ENCODE measurements at places on chromosomes 7 and 10. TPM values are rescaled to one million over a fixed set of nuclear protein-coding genes. Genes with fewer than 3 reads are reported as not detected.

The CYP3A5 gene
- total RNA-seq, result 1.1 TPM

The BTBD16 gene
- total RNA-seq, result 0.09 TPM

The REPIN1 gene
- 40.5 TPM for total RNA-seq

The PTPRE gene
- total RNA-seq, result 0.09 TPM

The TCTN3 gene
- total RNA-seq, result 38.3 TPM

DNA sequence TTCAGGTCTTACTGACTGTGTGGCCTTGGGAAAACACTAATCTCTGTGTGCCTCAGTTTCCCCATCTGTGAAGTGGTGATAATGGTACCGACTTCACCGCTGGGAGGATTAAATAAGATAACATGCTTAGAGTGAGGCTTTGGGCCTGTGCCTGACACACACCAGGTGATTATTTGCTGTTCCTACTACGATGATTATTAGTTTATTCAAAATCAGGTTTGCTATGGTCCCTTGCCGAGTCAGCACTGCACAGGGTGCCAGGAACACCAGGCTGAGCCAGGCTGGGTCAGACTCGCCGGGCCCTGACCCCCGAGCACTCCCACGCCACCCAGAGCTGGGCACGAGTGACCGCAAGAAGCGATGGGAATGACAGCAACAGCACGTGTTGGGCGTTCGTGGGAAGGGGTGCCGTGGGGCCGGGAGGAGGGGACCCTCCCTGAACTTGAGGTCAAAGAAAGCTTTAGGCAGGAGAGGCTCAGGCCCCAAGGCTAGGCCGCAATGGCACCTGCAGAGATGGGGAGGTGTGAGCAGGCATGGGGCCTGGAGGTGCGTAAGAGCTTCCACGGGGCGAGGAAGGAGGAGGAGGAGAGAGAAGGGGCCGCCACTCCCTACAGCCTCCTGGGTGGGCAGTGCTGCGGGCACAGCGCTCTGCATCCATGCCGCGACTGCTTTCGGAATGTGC is 325.4 kb downstream of the DNAJB6 start:
- DNase-seq, result no peak

GRCh38 chr7:38840736-38841460 is 68.1 kb downstream of the VPS41 start:
- peak; percentile 71 for DNase-seq

- DNase-seq, result no peak
Observed at GRCh38 chr10:123958241-123958640, 66.6 kb upstream of the CPXM2 start.

GRCh38 chr7:100169147-100169850 is 882 bp upstream of the GAL3ST4 start:
- no peak for DNase-seq

DNA sequence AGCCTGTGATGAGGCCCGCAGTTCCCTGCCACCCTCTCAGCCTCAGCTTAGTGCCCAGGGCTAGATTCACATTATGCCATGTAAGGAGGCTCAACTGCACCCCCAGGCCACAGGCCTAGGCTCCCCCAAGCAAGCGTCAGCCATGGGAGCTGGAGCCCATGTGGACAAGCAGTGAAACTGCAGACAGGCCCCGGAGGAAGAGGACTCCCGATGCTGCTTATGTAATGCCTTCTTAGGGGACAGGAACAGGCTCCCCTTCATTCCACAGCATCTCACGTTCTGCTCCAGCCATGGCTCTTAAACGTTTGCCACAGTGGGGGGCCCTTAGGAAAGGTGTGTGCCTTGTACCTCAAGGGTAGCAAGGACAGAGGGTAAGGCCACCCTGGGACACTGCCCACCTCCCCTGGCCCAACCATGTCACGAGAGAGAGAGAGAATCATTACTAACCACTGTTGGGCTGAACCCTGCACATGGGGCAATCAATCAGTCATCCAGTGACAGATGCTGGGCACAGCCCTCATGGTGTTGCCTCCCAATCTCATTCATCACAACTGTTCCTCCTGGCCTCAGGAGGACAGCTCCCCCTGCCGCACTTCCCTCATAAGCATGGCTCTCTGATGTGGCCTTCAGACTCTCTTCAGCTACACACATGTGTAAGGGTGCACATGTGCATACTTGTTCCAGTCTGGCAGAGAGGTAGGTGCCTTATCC is 263.0 kb downstream of the GRID1 start:
- no peak for DNase-seq

- DNase-seq, result peak; percentile 56
Observed at GRCh38 chr7:142412551-142413193, 154.8 kb upstream of the PRSS58 start.

All from fibroblast of the aortic adventitia (primary cell).